ENCODE measurements at places on chromosomes 6 and 20.

DNA sequence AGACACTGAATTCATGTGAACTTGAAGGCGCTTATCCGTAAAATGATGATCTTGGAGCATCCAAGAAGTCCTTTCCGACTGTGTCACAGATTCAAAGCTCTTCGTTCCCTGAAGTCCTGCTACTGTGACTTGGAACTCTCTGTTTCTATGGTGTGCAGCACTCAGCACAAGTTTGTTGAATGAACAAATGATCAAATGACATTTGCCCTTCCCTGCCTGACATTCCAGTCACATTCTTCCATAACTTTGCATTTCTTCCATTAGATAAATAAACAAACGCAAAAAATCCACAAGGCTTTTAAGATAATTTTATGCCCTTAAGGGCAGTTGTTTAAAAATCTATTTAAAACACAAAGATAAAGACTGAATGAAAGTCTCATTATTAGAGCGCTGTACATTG lies 39.9 kb downstream of the SGK1 start:
- DNase-seq: no peak

- no peak for DNase-seq
Observed at GRCh38 chr6:42766163-42766670, 15.6 kb upstream of the BICRAL start.

DNA sequence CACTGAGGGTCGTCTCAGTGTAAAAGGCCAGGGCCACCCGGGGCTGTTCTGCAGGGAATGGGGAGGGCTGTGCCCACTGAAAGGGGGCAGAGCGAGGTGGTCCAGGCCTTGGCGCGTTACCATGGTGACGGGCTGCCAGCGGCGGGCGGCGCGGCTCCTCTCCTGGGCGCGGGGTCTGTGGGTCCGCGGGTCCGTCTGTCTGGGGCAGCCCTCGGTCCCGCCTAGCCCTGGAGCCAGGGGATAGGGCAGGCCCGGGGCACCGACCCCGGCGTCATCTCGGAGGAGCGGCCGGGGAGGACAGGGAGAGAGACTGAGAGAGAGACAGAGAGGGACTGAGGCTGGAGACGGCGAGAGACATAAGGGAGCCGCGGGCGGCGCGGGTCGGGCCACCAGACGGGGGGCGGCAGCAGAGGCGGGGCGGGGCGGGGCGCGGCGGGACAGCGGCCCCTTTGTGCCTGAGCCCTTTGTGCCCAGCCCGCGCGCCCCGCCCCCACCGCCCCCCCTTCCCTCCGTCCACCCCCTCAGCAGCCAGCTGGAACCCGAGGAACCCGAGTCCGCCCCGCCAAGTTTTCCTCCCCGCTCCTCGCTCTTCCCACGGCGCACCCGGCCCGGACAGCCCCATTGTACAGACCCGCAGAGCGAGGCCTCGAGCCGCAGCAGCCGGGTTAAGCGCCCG lies at the start of gene KIAA1755:
KIAA1755 (minus strand) TSS at position 358 of the 676 bp plus-strand sequence; CDS start at position 123, 235 bp downstream.
- no peak for DNase-seq

- no peak for DNase-seq
Observed at GRCh38 chr6:147311218-147311617, 107.0 kb downstream of the STXBP5 start.

DNA sequence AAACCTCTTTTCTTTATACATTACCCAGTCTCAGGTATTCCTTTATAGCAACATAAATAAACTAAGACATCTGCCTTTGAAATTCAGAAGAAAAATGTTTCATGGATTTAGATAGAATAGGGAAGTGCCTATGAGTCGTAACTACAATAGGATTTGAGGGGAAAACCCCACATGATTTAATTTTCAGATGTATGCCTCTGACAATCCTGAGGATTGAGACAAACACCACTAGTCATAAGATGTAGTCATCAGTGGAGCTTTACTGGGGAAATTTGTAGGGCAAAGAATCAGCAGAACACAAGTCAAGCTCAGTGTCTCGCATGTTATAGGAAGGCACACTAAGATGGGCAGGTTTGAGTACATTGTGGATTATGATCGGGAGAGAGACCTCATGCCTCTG lies 566.4 kb downstream of the BMP2 start:
- no peak for DNase-seq

- no peak for DNase-seq
Observed at GRCh38 chr6:31243508-31243907, 28.4 kb downstream of the HLA-C start.

- no peak for DNase-seq
Observed at GRCh38 chr20:41422953-41423352, 56.3 kb upstream of the EMILIN3 start.

GRCh38 chr20:44173116-44173515 lies 13.9 kb downstream of the JPH2 start:
- DNase-seq: no peak

GRCh38 chr6:11622156-11622555 lies 84.6 kb downstream of the TMEM170B start:
- DNase-seq: no peak

DNA sequence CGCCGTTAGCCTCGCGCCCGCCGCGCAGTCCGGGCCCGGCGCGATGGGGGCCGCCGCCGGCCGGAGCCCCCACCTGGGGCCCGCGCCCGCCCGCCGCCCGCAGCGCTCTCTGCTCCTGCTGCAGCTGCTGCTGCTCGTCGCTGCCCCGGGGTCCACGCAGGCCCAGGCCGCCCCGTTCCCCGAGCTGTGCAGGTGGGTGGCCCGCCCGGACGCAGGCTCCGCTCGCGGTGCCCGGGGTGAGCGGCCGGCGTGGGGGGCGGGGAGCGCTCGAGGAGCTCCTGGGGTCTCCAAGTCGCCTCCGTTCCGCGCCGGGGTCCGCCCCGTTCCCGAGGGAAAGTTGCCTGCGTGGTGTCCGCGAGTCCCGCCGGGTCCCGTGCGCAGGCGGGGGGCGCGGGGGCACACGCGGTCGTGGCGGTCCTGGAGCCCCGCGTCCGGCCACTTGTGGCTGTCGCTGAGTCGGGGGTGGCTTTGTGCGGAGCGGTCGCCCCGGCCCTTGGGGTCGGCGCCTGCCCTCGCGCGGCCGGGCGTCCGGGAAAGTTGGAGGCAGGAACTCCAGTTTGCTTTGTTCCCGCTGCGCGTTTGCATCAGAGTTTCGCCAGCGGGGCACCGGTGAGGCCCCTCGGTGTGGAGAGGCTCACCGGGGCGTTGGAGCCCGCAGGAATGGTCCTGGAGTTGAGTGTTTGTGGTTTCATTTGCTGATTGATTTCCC lies 476 bp downstream of the IGF2R start:
- no peak for DNase-seq

GRCh38 chr20:51318058-51318949 lies 224.2 kb downstream of the NFATC2 start:
- DNase-seq: no peak

- no peak for DNase-seq
Observed at GRCh38 chr6:164554700-164555476, 754.5 kb downstream of the C6orf118 start.

DNA sequence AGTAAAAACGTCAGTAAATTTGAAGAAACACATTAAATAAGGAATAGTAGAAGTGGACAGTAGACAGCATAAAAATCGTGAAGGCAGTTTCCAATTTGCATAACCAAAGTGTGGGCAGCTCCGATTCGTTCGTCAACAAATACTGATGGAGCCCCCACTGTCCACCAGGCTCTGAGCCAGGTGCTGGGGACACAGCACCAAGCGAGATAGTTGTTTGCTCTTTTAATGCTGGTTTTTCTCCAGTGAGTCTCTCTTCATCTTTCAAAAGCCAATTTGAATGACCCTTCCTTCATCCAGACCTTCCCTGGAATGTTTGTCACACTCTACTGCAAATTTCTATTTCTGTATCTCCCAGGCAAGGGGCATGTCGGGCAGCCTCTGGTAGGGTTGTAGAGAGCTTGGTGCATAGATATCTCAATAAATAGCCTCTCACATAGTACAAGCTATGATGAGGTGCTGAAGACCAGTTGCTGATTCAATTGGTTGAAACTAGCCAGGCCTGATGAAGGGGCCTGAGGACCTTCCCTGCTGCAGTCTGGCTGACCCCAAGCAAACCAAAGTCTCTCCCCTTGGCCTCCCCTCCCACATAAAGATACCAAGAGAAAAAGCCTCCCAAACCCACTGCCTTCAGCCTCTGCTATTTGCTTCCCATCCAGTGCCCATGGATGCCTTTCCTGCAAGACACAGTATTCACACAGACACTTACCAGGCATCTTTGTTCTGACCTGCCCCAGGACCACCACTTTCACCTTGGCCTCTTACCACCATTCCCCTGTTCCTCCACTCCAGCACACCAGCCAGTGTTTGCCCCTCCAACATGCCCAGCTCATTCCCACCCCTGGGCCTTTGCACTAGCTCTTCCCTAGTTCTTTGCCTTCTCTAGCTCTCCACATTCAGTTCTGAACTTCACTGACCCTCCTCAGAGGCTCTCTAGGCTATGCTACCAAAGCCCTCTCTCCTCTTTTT lies 125.2 kb downstream of the CEBPB start:
- DNase-seq: no peak

GRCh38 chr6:63066055-63066704 lies 145.1 kb upstream of the FKBP1C start:
- DNase-seq: no peak

- DNase-seq: no peak
Observed at GRCh38 chr6:107360476-107360875, 98.9 kb downstream of the PDSS2 start.

DNA sequence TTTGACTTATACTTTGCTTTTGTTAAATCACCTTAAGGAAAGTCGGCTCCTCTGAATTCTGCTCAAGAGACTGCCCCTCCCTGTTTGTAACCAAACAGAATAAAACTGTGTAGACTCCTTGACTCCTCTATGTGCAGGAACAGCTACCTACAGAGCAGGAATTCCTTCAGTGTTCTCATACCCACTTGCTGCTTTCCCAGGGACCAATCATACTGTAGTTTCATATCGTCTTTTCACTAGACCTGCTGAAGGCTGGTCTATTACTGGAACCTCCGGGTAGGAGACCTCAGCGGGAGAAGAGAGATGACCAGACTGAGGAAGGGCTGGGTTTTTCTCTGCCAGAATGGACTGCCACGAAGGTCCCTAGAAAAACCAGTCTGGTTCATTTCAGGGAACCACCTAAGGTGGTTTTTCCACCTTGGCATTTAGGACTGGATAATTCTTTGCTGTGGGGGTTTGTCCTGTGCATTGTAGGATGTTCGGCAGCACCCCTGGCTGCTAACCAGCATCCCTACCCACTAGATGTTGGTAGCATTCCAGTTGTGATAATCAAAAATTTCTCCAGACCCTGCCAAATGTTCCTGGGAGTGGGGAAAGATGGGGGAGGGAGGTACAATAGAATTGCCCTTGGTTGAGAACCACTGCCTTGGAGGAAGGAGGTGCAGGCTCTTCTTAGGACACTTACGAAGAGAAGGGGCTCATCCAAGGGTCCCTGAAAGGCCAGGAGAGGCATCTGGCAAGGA lies 80.5 kb downstream of the DNAAF9 start:
- no peak for DNase-seq

DNA sequence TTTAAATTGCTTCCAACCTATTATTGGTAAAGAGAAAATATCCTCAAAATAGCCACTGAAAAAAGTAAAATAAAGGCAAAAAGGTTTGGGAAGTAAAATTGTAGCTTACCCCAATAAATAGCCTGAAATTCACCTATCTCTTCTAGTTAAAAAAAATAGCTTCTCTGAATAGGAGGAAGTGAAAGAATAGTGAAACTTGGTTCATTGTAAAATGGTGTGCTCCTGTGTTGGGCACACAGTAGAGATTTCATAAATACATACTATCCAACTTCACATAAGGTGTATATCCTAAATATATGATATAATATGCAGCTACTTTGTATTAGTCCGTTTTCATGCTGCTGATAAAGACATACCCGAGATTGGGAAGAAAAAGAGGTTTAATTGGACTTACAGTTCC lies 45.3 kb downstream of the CDK19 start:
- DNase-seq: no peak

Data from esophagus squamous epithelium (tissue), 5 donors.